Neural crest cell (in vitro differentiated cells): ENCODE measurements at places on chromosomes 2 and 18.

- no peak for DNase-seq
- peaks cover 4% of the 10 kb centered on the region for H3K36me3 ChIP-seq
- no peak overlapping the region for H3K4me3 ChIP-seq
- H3K27me3 ChIP-seq, result no peaks in the 10 kb centered on the region
These were observed 20.6 kb downstream of the PDE1A start for GRCh38 chr2:182406221-182406620.

- no peaks in the 10 kb centered on the region for H3K27me3 ChIP-seq
- DNase-seq, result no peak
- no peak overlapping the region for H3K4me3 ChIP-seq
- H3K36me3 ChIP-seq, result no peaks in the 10 kb centered on the region
- peak overlapping the region; percentile 52 for H3K27ac ChIP-seq
These were observed 192.6 kb downstream of the MGAT5 start for GRCh38 chr2:134446383-134447017.

DNA sequence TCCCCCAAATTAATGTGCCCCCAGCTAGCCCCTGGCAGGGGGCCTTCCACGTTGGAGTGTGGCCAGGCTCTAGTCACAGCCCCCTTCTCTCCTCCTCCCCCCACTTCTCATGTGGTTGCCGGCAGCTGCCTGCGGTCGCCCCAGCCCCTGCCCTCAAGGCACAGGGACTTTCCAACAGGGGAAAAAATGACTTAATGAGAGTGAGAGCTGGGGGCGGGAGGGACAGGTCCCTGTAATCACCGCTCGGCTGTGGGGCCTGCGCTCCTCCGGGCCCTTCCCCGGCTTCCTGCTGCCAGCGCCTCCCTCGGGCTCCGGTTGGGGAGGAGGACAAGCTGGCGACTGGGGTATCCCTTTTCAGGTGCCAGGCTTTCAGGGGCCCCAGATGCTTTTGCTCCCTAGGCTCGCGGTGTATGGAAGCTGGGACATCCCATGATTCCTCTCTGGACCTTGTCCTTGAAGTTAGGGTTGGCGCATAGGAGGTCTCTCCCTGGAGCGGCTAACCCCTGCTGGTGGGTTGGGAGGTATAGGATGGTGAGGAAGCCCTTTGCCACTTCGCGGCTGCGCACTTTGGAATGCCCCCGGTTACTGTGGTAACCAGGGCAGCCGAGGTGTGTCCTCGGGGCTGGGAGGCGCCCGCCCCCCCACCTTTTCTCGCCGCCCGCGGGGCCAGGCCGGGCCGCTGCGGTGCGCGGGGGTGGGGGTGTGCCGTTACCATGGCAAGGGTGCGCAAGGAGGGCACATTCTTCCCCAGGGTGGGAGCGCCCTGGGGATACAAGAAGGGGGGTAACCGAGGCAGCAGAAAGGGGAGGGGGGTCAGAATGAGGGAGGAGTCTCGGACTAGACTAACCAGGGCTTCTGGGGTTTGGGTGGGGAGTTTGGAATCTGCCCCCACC is 16.1 kb downstream of the WNT10A start:
- H3K4me3 ChIP-seq, result no peak overlapping the region
- DNase-seq, result no peak
- H3K27ac ChIP-seq, result no peak overlapping the region
- no peaks in the 10 kb centered on the region for H3K36me3 ChIP-seq

DNA sequence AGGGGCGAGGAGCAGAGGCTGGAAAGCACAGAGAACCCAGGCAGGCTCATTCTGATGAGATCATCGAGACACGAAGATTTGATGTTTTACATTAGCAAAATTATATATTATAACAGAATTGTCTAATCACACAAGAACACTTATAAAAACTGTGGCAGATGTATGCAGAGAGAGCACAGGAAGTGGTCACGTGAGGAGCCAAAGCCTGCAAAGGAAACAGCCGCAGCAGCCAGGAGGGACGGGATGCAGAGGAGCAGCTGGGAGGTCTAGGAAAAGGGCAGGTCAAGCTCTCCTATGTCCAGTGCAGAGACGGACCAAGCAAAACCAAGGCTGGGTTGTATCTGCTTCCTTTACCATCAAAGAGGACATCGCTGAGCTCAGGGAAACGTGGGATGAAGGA is 355.1 kb upstream of the MYT1L start:
- H3K4me3 ChIP-seq, result no peak overlapping the region
- DNase-seq, result no peak
- H3K27ac ChIP-seq, result no peak overlapping the region
- peaks cover 8% of the 10 kb centered on the region for H3K4me1 ChIP-seq
- H3K36me3 ChIP-seq, result no peaks in the 10 kb centered on the region

- H3K27me3 ChIP-seq, result no peaks in the 10 kb centered on the region
- no peak overlapping the region for H3K4me3 ChIP-seq
- DNase-seq, result no peak
- no peak overlapping the region for H3K27ac ChIP-seq
These were observed 361.2 kb upstream of the GALNT5 start for GRCh38 chr2:156896294-156896693.

GRCh38 chr18:80183273-80184050 is 63.9 kb downstream of the PARD6G start:
- H3K27ac ChIP-seq, result peak overlapping the region; percentile 21
- H3K36me3 ChIP-seq, result no peaks in the 10 kb centered on the region
- H3K4me1 ChIP-seq, result peaks cover 9% of the 10 kb centered on the region
- H3K27me3 ChIP-seq, result no peaks in the 10 kb centered on the region
- DNase-seq, result no peak

- no peak for DNase-seq
- H3K4me1 ChIP-seq, result no peaks in the 10 kb centered on the region
These were observed 182.2 kb upstream of the CDH2 start for GRCh38 chr18:28359176-28359575.

DNA sequence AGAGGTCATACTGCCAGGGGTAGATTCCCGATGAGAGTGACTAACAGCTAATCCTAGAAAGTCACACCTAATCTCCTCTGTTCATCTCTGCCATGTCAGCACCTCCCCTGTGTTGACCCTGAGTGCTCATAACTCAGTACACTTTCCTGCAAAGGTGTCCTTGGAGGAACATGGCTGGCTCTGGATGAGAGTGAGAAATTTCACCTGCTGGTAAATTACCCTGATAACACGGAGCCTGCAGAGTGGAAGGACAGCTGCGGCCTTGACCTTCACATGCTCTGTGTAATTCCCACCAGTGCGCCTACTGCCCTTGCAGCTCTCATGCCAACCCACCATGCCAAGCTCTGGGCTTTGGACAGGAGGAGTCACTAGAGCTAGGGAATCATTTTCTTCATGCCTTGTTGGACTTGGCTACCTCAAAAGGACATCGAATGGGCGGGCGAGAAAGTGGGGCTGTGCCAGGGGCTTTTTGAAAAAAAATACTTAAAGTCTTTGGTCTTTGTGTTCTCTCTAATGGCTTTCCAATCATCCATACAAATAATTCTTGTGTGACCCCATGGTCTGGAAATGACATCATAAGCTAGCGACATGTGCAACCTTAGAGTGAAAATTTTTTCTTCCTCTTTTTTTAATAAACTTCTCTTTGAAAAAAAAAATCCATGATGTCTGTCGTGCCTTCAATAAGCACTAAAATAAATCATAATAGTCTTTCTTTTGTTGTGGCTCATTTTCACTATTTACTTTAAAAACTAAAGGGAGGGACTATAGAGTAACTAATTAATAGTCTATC is 319.9 kb downstream of the MYCN start:
- no peak overlapping the region for H3K4me3 ChIP-seq
- no peaks in the 10 kb centered on the region for H3K27me3 ChIP-seq
- peaks cover 42% of the 10 kb centered on the region for H3K4me1 ChIP-seq
- no peak overlapping the region for H3K27ac ChIP-seq

DNA sequence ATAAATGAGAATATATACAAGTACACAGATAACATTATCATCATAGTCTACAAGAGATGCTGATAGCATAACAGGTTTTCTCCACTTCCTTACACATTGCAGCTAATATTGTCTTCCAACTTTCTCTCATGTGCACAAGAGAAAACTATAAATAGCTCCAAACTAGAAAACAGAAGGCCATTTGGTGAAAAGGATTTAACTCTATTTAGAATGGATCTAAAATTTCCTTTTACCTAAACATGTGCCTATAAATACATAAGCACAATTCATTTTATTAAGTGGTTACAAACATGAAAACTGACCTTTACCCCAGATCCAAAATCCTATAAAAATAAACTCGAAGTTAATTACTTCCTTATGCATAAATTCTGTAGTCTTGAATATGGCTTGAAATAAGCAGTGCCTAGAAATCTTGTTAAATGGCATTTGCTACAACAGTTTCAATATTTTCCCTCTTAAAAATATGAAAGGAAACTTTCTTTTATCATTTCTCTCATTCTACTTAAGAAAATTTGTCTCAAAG is 41.6 kb downstream of the SLC25A12 start:
- H3K27ac ChIP-seq, result no peak overlapping the region
- H3K27me3 ChIP-seq, result no peaks in the 10 kb centered on the region
- peaks cover 7% of the 10 kb centered on the region for H3K36me3 ChIP-seq
- no peak for DNase-seq

DNA sequence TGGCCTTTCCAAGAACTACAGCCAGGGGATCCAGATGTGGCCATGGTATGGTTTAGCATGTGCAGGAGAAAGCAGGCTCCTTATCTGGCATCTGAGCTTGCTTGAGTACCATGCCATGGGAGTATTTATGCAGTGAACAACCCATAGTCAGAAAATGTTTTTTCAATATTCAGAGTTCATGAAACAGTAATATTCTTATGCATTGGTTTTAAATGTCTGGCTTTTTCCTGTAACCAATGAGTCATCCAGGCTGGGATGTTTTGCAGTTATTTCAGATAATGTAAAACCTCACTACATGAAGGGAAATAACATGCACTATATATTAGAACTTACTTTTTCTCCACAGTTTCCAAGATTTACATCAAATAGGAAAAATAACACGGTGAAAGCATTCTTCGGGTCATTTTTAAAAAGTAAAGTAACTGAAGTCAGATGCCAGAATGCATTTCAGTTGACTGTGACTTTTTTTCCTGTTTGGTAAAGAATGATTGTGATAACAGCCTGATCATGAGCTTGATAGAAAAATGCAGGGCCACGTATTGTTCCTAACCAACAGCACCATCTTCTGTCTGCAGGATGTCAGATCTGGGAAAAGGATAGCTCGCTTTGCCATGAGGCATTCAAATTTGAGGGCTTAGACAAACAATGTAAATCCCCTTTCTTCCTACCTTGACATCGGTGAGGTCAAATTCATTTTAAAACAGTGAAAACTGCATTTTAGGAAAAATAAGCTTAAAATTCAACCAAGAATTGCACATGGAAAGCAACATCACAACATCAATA is 152.8 kb downstream of the DSC3 start:
- H3K27me3 ChIP-seq, result no peaks in the 10 kb centered on the region
- DNase-seq, result no peak
- H3K4me1 ChIP-seq, result no peaks in the 10 kb centered on the region
- no peak overlapping the region for H3K4me3 ChIP-seq
- no peak overlapping the region for H3K27ac ChIP-seq

- H3K27me3 ChIP-seq, result no peaks in the 10 kb centered on the region
- H3K4me1 ChIP-seq, result peaks cover 36% of the 10 kb centered on the region
- no peak for DNase-seq
These were observed 64.4 kb upstream of the FOSL2 start for GRCh38 chr2:28327956-28328922.

DNA sequence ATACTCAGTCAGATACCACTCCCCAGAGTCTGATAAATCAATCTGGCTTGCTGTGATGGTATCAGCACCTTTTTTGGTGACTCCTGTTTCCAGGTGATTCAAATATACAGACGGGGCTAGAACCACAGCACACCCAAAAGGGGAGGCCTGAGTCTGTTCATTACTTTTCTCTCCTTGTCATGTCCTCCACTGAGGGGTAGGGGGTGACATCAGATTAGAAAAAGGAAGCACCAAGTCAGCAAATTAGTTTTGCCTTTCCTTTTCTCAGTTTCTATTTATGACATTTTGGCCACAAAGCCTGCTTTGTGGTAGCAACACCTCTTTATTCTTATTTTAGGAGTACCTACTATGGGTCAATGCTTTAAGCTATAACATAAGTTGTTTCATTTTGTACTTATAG is 127.4 kb downstream of the CCDC102B start:
- H3K27ac ChIP-seq, result no peak overlapping the region
- H3K4me3 ChIP-seq, result no peak overlapping the region
- H3K36me3 ChIP-seq, result no peaks in the 10 kb centered on the region

GRCh38 chr2:223914324-223914723 is 30.8 kb downstream of the WDFY1 start:
- H3K36me3 ChIP-seq, result peaks cover 16% of the 10 kb centered on the region
- H3K4me1 ChIP-seq, result peaks cover 8% of the 10 kb centered on the region
- no peak overlapping the region for H3K4me3 ChIP-seq
- H3K27ac ChIP-seq, result no peak overlapping the region

DNA sequence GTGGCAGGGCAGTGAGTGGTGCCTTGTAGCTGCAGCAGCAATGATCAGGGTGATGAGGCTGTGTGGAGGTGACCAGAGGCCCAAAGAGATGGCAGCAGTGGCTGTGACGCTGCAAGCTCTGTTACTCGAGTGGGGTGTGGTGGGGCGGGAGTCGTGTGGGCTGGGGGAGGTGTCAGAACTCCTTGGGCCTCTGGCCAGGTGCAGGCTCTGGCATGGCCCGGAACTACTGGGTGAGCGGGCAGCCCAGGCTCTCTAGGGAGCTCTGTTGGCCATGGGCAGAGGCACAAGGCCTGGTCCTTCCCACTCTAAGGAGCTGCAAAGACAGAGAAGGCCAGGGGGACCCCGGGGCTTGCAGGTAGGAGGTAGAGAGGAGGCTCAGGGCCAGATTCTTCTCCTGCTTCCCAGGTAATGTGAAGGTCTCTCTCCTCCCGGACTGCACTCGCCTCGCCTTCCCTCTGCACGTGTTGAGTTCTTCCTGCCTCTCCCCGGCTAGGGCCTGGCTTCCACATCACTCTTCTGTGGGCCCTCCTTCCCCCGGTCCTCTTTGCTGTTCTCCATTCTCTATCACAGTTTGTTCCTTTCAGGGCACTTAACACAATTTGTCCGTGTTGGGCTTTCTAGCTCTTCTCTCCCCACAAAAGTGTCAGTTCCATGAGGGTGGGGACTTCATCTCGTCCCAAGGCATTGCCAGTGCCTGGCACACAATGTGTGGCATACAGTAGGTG is 114.8 kb downstream of the MCFD2 start:
- H3K4me3 ChIP-seq, result no peak overlapping the region
- no peak overlapping the region for H3K27ac ChIP-seq
- DNase-seq, result no peak
- no peaks in the 10 kb centered on the region for H3K36me3 ChIP-seq
- H3K4me1 ChIP-seq, result no peaks in the 10 kb centered on the region

GRCh38 chr18:77061281-77061945 is 71.2 kb downstream of the MBP start:
- H3K4me1 ChIP-seq, result peaks cover 11% of the 10 kb centered on the region
- H3K27ac ChIP-seq, result no peak overlapping the region
- no peak overlapping the region for H3K4me3 ChIP-seq
- DNase-seq, result no peak

DNA sequence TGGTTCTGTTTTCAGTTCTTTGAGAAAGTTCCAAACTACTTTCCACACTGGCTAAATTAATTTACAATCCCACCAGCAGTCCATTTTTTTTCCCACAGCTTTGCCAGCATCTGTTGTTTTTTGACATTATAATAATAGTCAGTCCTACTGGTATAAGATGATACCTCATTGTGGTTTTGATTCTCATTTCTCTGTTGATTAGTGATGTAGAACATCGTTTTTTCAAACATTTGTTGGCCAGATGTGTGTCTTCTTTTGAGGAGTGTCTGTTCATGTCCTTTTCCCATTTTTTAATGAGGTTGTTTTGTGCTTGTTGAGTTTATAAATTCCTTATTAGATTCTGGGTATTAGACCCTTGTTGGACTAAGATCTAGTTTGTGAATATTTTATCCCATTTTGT is 376.8 kb upstream of the NT5C1B start:
- no peaks in the 10 kb centered on the region for H3K4me1 ChIP-seq
- no peak overlapping the region for H3K27ac ChIP-seq
- no peak for DNase-seq
- H3K36me3 ChIP-seq, result no peaks in the 10 kb centered on the region
- H3K4me3 ChIP-seq, result no peak overlapping the region
